ENCODE measurements at places on chromosomes 12 and 14.
A peak's percentile ranks its signal among the peaks of the same experiment; 100 is the strongest.

- no peak for DNase-seq
These were observed 678 bp downstream of the ZBTB25 start for GRCh38 chr14:64502887-64503433.

DNA sequence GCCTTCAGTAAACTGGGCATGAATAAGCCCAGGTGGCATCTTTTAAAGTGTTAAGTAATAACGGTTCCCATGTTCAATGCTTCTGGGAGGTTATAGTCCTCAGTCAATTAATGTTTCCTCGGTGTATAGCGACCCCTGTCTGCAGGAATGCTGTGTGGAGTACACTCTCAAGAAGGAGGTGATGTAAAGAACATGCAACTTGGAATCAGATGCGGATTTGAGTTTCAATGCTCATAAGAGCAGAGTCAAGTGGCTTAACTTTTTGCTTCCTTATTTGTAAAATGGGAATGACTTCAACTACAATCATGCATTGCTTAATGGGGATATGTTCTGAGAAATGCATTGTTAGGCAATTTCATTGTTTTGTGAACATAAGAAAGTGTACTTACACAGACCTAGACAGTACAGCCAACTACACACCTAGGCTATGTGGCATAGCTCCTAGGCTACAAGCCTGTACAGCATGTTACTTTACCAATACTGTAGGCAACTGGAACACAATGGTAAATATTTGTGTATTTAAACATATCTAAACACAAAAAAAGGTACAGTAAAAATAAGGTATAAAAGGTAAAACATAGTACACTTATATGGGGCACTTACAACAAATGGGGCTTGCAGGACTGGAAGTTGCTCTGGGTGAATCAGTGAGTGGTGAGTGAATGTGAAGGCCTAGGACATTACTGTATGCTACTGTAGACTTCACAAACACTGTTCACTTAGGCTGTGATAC is 6.7 kb upstream of the MRPS35 start:
- DNase-seq, result no peak

DNA sequence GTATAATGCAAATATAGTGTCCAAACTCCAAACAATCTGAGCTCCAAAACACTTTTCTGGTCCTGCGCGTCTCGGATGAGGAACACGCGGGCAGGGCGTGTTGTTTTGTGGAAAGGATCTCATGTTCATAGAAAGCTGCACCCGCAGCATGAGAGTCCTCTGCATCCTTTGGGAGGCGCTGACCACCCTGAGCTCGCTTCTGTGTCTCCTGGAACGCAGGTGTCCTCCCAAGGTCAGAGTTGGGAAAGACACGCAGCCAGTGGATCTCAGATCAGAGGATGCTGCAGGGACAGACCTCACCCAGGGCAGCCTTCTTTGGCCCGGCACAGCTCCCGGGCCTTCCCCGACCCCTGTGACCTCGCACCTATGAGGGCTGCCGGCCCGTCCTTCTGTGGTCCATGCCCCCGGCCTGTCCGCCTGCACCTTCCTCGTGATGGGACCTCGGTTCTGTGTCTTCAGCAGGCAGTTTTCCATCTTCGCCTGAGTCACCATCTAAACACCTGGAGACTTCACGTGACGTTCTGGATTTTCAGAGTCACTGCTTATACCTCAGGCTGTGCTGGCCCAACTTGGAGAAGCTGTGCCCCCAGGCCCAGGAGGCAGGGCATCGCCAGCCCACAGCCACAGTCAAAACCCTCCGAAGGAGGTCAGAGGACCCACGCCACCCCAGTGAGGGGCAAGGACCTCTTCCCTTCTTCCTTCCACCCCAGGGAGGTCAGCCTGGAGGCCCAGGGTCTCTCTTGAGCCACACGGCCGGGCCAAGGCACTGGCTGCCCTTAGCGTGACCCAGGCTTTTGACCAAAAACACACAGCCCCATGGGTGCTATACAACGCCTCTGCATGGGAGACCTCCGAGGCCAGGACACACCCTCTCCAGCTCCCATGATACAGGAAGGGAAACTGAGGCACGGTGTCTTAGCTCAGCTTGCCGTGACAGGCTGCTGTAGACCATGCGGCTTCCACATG is 25.9 kb downstream of the MMP17 start:
- no peak for DNase-seq

DNA sequence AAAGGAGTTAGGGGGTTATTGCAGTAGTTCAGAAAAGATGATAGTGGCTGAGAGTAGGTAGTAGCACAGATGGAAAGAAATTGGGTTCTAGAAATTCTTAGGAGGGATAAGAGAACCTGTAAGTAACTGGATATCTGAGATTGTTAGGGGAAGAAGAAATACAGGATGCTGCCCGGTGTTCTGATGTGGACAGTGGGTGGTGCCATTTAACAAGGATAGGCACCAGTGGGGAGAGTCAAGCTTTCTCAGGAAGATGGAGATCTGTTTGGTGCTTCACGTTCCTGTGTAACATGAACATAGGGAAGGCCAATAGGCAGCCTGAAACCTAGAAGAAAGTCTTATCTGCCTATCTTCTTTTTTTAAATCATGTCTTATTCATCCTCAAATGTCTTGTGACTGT is 245.9 kb downstream of the NPAS3 start:
- DNase-seq, result no peak

GRCh38 chr12:92927055-92927435 is 2.0 kb downstream of the EEA1 start:
- DNase-seq, result no peak

DNA sequence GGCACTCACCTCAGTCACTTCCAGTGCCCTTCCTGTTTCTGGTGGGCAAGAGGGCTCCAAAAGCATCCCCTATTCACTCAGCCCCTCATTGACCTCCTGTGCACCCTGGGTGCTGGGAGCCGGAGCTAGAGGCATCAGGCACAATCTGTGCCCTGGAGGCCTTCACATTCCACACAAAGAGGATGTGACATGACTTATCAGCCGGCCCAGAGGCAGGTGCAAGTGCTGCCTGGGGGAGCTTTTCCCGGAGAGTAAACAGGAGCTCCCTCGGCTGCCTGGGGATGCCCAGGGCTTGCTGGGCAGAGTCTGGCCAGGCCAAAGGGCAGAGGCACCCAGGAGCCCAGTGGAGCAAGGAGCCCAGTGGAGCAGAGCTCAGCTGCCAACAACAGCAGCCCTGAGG is 64.5 kb downstream of the BCL11B start:
- no peak for DNase-seq

DNA sequence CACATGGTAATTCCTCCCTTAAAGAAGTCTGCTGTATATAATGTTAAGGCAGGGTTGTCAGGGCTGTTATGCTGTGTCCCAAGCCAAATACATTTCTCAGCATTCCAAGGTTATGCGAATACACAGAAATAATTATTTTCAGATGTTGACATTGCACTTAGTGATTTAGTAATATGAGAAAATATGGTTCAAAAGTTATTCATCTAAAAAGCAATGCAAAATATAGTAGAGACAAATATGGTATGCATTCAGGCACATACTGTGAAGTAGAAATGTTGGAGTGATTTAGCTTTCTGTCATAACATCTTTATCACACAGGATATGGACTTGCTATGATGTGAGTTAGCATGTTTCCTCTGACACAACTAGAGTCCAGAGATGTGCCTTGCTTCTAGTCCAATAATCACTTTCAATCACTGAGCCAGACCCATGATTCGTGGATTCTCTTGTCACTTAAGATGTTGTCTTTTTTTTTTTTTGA is 70.0 kb downstream of the PDE3A start:
- no peak for DNase-seq

DNA sequence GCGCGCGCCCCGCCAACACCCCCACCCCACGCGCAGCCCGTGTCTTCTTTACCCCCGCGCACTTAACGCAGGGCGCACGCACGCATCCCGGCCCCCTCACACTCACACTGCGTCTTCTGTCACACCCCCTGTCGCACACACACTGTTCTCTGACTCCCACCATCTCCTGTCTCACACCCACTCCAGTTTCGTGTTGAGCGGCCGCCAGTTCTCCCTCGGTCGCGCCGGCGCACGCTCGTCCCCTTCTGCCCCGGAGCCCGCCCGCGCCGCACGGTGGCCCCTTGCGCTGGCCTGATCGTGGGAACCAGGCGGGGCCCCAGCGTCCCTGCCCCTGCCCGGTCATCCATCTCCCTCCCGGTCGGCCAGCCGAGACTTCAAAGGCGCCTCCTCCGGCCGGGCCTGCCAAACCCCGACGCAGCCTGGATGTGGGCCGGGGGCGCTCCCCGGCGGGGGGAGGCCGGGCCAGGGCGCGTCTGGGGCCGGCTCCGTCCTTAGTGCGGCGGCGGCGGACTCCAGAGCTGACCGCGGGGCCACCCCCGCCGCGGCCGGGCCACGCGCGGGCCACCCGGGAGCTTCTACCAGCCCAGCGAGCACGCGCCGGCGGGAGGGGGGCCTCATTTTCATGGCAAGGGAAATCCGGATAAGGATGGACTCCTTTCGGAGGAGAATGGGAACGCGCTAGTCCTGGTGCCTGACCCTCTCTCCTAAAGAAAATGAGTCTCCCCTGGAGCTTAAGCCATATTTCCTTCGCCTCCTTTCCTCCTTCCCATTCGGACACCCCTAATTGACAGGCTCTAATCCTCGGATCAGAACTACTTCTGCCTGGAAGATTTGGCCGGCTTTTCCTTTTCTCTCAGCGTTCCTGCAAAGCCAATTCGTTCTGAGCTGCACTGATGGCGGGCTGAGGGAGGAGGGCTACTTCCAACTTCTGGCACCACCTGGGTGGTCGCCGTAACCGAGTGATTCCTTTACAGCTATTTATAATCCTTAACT is 82.0 kb upstream of the HMGA2 start:
- DNase-seq, result no peak

GRCh38 chr14:45686771-45687170 is 433.8 kb upstream of the MIS18BP1 start:
- no peak for DNase-seq

- no peak for DNase-seq
These were observed 145.5 kb downstream of the AKAP6 start for GRCh38 chr14:32474478-32475195.

GRCh38 chr12:121001841-121002483 is 14.3 kb downstream of the C12orf43 start:
- no peak for DNase-seq

GRCh38 chr14:64266239-64266638 is 27.9 kb downstream of the ESR2 start:
- DNase-seq, result no peak

GRCh38 chr12:25997201-25997963 is 38.9 kb downstream of the RASSF8 start:
- no peak for DNase-seq

DNA sequence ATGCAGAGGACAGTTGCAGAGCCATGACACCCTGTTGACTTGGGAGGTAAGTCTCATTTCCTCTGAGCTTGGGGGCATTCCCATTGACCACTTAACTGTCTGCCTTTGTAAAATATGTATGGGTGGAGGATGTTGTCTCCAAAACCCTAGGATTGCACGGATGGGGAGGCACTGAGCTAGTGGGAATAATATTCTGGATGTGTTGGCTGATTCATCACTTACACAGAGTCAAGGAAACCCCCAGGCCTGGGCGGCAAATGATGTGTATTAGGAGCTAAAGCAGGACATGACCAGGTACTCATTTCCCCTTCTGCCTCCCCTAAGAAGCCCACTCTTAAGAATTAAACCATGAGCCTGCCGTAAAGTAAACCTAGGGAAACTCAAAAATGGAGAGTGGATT is 319.4 kb downstream of the VRK1 start:
- no peak for DNase-seq

GRCh38 chr12:50084775-50085614 is at the start of gene SMARCD1:
SMARCD1 (plus strand) TSS chr12:50085342; CDS start chr12:50085370, 28 bp downstream.
- DNase-seq, result peak; percentile 71

DNA sequence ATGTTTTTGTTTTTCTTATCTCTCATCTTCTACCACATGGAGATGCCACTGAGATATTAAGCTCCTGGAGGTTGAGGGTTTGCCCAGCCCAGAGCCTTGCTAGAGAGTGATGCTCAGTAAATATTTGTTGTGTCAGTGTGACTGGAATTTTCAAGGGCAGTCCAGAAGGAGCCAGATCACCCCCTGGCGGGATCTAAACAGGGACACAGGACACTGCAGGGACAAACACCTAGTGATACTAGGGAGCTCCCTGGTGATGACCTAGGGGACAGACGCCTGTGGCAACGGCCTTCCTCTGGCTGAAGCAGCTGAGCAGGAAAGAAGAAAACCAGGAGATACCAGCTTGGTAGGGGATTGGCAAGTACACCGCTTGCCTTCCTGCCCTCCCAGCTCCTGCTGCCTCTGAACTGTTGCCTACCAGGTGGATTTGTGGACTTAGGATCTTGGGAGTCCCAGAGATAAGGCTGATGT is 714.4 kb upstream of the TBX3 start:
- no peak for DNase-seq

DNA sequence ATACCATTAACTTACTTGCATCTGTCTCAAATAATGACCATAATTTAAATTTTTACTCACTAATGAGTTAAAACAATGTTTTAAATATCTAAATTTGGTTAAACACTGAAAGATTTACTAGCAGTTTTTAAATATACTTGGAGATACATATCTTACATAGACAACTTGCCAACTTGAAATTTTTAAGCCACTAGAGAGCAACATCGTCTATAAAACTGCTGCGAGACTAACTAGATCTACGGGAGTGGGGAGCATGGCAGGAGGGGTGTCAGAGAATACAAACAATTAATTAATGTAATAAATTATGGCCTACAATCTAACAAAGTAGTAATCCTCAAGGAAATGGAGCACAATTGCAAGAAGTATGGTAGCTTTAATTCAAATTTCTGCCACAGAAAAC is 120.4 kb downstream of the LRRIQ1 start:
- peak; percentile 3 for DNase-seq

DNA sequence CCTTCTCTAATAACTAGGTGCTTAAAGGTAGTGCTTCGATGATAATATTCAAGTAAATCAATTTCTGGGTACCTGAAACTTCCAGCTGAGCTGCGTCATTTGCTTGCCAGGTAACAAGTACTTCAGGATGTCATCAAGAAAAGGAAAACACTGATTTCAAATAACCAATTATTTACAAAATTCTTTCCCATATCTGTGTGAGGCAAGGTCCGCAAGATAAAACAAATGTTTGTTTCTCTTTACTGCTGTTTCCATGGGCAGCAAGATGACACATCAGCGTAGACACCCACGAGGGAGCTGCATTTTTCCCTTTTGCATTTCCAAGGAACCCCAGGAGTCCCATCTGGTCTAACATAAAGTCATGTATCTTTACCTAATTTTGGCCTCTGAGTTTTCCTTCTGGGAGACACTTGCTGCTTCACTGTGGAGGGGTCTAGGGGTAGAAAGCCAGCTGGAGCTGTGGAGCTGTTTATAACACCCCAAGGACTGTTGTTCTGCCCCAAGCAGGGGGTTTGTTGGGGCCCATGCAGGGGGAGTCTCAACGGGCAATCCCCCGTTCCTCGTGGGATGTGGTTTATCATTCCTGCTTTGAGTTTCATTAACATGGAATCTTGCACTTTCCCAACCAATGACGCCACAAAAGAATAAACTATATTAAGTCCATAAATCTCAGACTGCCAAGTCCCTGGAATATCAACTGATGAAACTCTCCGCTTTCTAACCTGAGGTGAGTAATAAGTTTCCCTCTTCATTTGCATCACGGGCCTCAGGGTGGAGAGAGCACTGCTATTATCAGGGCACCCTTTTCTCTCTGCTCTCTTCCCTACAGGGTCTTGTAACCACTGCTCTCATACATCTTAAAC is 112.8 kb upstream of the PELI2 start:
- no peak for DNase-seq

- DNase-seq, result no peak
These were observed 67.0 kb upstream of the ARHGAP5 start for GRCh38 chr14:32009976-32010581.

GRCh38 chr12:130608132-130608531 is 108.0 kb downstream of the RIMBP2 start:
- no peak for DNase-seq

GRCh38 chr12:71124835-71125460 is 32.9 kb downstream of the TSPAN8 start:
- no peak for DNase-seq
